Inflammatory macrophage treated with lipopolysaccharide for 4 hours (primary cell): ENCODE measurements at places on chromosomes 12 and 14.

DNA sequence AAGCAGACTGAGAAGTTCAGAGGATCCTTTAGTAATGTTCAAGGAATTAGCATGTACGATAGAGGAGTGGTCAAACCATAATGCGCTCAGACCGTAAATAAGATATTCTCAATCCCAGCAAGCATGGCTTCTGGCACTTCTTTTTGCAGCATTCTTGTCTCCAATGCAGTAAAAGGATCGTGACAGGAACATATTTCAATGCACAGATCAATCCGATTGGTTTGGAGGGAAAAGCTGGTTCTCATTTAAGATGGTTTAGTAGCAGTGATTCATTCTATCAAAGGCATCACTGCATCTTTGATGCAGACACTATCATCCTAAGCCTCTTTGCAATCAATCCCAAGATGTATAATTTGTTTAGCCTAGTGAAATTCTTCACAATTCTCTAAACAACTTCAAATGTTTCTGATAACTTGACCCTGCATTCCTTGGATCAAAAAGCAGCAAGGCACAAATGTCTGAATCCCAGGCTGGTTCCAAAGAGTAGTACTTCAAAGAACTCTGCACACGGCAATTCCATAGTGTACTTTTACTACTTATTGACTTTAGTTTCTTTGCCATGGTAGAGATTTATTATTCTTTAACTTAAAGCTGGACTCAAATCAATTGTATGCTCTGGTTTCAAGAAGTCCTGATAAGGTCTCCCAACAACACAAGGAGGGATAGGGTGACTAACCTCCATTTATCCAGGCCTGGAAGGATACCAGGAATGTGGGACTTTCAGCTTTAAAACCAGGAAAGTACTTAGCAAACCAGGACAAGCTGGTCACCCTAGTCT is 96.8 kb upstream of the MDM1 start:
- DNase-seq, result no peak

GRCh38 chr12:47317175-47317915 is 237.6 kb upstream of the AMIGO2 start:
- DNase-seq, result peak; percentile 74

- DNase-seq, result peak; percentile 30
These were observed 198.9 kb downstream of the ZFP36L1 start for GRCh38 chr14:68593806-68594536.

DNA sequence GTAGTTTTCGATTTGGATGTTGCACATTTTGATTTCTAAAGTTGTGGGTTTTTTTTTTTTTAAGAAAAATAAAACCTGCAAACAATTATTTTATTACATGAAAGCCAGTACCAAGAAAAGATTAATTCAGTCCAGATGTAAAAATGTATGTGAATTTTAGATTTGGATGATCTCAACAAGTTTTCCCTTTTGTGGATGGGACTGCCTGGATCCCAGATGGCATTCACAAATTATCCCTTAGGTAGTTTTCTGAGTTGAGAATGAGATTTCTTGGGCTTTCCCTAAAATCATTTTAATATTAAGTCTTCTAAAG is 2.8 kb downstream of the FRMD6 start:
- no peak for DNase-seq

- DNase-seq, result peak; percentile 38
These were observed 158.5 kb upstream of the HMGA2 start for GRCh38 chr12:65665817-65666216.

DNA sequence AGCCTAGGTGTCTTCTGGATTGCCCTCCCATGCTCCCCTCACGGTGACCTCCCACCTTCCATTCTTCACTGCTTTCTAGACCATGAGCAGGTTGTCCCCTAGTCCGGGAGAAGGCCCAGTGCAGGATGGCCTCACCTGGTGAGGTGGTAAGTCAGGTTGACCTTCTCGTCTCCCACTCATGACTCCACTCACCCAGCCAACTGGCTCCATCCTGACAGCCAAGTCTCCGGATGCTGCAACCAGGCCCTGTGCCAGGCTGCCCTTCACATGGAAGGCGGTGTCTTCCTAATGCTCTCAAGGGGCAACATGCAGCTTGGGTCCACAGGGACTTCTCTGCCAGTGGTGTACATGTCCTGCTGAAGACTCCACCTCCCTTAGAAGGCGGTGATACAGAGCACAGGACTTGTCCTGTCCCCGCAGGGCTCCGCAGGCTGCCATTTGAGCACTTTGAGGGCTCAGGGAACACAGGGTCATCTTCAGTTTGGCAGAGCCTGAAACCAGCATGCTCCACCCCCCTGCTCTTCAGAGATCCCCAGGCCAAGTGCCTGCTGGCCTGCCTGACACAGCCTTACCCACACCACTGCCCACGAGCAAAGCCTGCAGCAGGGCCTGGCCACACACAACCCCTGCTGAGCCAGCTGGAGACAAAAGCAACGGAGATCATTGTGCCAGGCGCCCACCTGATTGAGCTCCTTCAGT is 25.4 kb downstream of the BATF start:
- no peak for DNase-seq

GRCh38 chr14:90513161-90514014 is 116.6 kb downstream of the CALM1 start:
- no peak for DNase-seq

DNA sequence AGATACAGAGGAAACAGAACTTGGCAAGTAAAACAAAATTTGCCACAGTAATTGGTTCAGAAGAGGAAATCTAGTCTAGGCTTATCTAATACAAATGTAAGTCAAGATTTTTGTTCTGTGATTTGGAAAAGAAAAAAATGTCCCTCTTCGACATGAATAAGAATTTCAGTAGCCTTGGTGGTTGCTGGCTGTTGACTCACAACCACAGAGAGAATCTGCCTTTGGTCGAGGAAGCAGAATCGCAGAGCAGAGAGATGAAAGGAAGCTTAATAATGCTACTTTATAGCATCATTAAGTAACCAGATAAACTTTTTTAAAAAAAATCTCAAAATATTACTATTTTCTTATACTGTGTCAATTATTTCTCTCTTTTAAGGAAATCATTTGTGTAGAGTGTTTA is 1096.6 kb downstream of the FLRT2 start:
- no peak for DNase-seq

GRCh38 chr14:102776761-102777710 is at the start of gene TRAF3:
TSS of gene TRAF3 (plus strand) at chr14:102777449. CDS start at chr14:102870202, 92,753 bp downstream.
- DNase-seq, result peak; percentile 85

GRCh38 chr12:84636801-84637290 is 275.8 kb downstream of the SLC6A15 start:
- DNase-seq, result no peak

DNA sequence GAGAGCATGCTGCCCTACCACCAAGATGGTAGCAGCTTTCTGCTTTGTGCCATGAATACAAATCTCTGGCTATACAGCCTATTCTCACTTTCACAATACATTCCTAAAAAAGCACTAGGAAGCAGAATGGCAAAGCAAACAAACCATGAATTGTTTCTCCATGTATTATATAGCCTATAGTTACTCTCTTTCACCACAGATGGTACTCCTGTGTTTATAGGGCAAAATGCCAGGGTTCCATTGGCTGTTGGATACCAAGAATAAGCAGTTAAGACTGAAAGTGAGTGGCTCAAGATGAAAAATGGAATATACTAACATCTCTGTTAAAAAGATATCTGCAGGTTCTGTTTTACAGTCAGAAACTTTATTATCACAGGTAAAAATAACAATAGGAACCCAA is 11.1 kb downstream of the ARF3 start:
- DNase-seq, result no peak

- peak; percentile 17 for DNase-seq
These were observed 84.1 kb upstream of the TBX3 start for GRCh38 chr12:114767906-114768722.

DNA sequence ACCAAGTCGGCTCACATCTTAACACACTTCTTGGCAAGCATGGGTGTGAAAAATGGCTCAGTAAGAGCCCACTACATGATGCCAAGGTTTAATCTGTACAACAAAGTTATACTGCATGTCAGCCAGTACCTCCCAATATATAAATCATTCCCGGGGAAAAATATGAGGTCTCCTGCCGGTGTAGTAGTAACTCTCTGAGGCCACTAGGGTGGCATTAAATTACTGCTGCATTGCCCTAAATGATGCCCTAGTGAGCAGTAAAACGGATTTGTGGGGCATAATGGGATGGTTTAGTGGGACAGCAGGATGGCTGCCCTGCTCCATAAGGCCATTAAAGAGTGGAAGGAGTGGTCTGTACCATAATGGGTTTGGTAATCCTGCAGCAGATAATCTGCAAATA is 267.7 kb downstream of the MED13L start:
- no peak for DNase-seq

- DNase-seq, result peak; percentile 95
These were observed 45.8 kb upstream of the TMED10 start for GRCh38 chr14:75222208-75222701.

GRCh38 chr12:113298472-113298817 is 36.5 kb downstream of the SLC8B1 start:
- no peak for DNase-seq

DNA sequence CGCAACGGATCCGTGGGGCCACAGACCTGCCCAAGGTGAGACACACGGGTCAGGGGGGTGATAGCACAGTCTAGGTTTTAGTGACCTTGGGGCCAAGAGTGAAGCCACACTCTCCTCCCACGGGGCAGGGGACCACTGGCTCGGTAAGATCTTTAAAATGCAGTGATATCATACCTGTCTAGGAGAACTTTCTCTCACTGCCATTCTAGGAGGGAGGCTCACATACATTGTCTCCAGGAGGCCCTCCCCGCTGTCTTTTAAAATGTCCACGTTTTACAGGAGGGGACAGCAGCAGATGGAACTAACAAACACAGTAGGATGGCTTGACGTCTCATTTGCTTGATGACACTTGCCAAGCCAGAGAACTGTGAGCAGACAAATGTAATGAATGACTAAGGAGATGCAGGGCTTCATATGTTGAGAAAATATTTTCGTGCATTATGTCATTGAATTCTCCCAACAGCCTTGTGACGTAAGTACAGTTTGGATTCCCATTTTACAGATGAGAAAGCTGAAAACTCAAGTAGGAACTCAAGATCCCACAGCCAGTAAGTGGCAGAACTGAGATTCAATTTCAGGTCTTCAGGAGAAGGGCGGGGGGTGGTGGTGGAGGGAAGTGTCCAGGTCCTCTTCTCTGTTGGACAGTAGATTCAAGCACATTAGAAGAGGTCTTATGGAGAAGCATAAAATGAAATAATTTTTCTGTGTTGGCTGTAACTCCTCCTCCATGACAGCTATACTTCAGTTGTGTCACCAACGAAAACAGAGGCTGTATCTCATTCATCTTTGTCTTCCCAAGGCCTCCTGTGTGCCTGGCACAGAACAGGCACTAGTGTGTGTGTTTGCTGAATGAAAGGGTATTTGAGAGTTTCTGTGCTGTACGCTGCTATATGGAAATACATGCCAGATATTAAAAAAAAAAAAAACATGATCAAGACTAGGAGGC is 2.1 kb downstream of the VASH1 start:
- peak; percentile 85 for DNase-seq

GRCh38 chr14:93045965-93046704 is 69.6 kb downstream of the ITPK1 start:
- no peak for DNase-seq

DNA sequence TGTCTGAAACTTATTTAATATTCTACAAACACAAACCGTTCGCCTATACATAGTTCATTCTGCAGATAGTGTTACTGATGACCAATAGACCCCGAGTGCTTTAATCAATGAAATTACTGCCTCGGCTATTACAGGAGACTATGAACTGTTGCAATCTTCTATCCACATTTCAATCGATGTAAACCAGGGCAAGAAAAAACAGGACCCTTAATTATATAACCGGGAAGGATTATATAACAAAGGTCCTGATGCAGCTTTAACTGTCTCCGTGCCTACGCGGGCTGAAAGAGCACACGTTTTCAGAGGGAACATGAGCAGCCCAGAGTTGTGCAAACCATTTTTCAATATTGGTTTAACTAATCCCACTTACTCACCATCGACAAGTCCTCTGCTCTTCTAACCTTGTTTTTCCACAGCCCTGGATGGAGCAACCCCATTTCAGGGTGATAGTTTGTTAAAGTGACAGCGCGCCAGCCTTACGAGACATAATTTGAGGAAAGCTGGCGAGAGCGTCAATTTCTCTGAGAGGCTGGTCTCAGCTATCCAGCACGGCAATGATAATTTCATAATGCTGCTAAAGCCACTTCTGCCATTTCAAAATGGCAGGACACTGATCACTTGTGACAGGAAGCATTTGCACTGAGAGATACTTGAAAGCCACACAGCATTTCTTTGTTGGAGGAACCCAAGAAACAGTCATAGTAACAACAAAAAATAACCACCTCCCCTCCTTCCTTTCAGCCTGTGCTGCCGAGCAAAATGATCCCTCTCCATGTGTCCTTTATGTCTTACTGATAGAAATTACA is 184.6 kb downstream of the FOXN3 start:
- DNase-seq, result no peak

DNA sequence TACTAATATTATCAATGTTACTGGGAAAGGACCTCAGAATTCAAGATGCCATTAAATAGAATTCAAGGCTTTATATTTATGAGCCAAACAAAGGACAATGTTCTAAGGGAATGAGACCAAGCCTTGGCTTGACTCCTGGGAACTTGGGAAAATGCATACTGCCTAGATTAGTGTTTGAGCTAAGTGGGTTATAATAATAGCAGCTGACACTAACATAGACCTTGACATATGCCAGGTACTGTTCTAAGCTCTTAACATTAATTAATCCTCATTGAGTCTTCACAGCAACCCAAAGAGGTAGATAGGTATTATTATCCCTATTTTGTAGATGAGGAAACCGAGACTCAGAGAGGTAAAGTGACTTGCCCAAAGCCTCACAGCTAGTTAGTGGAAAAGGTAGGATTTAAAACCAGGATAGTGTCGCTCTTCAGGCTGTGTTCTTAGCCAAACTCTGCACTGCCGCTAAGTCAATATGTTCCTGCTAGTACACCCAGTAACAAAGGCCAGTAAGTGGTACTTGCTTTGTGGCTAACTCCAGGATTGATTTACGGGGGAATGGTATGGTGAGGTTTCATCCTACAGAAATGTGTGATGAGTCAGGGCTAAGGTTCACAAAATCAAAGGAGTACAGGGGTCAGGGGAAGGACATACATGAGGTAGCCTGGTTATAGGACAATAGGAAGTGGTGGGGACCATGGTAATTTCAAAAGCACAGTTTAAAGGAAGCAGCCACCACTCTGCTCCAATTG is 35.8 kb upstream of the PRKAB1 start:
- no peak for DNase-seq

DNA sequence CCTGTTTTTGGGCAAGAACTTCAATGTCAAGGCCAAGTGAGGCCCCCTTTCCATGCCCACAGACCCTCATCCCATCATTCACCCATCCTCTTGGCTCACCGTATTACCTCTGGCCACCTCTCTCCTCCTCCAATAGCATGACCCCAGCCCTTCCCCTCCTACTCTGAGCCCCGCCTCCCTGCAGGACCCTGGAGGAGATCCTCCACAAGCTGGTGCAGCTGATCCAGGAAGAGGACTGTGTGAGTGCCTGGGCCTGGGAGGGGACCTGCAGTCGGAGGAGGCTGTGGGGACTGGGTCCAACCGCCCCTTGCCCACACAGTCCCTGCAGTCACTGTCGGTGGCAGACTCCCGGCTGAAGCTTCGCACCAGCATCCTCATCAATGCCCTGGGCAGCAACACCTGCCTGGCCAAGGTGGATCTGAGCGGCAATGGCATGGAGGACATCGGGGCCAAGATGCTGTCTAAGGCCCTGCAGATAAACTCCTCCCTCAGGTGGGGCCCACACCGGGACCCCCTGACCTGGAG is 7.2 kb downstream of the CARMIL3 start:
- DNase-seq, result no peak

- DNase-seq, result no peak
These were observed 37.3 kb downstream of the KCNA5 start for GRCh38 chr12:5081016-5081415.

- no peak for DNase-seq
These were observed 144.9 kb upstream of the PELI2 start for GRCh38 chr14:55973285-55973800.

- peak; percentile 85 for DNase-seq
These were observed 5.5 kb upstream of the GPR132 start for GRCh38 chr14:105070760-105071137.
